ENCODE measurements at places on chromosomes 16 and 17.

GRCh38 chr16:53537626-53538025 is 34.6 kb upstream of the AKTIP start:
- DNase-seq: no peak

- no peak for DNase-seq
Measured at GRCh38 chr17:39750131-39751015, 12.6 kb downstream of the GRB7 start.

- DNase-seq: no peak
Measured at GRCh38 chr17:44214230-44214494, 5.3 kb downstream of the UBTF start.

- DNase-seq: no peak
Measured at GRCh38 chr16:50961952-50962351, 189.1 kb downstream of the SALL1 start.

- DNase-seq: no peak
Measured at GRCh38 chr17:78706271-78706915, 75.7 kb downstream of the CYTH1 start.
